ENCODE measurements at places on chromosomes 12 and 14.

DNA sequence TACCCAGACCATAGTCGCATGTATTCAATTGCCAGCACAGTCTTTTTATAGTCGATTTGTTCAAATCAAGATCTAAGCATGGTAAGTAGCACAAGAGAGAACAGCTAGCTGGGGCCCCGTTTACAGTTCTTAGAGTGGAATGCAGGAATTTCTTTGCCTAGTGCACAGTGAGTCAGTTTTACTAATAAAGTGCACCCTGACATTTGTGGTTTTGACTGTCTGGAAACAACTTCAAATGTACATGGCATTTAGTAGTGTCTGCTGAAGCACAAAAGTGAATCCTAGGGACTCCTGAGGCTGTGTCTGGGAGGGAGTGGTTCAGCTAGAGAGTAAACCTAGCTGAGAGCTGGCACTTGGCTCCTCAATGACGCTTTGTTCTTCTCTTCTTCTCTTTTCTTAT, 64.9 kb downstream of the TMX1 start:
- no peak for DNase-seq

DNA sequence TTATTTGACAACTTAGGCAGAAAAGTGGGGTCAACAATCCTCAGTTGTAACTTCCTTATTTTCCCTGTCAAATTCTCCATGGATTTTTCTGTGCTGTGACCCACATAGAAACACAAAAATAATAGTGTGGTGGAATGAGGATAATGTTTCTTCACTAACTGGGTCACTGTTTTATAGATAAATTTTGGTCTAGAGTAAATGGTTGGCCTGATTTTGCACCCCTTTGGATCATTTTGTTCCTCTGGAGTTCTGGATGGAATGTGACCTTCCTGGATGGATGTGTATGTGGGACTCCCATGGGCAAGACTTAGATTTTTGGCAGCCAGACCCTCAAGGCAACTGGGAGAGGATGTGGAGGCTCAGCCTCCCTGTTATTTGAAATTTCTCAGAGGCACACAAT, 52.7 kb upstream of the RNU6-8 start:
- DNase-seq = no peak

GRCh38 chr14:20624495-20625070, 16.9 kb downstream of the OR6S1 start:
- no peak for DNase-seq

DNA sequence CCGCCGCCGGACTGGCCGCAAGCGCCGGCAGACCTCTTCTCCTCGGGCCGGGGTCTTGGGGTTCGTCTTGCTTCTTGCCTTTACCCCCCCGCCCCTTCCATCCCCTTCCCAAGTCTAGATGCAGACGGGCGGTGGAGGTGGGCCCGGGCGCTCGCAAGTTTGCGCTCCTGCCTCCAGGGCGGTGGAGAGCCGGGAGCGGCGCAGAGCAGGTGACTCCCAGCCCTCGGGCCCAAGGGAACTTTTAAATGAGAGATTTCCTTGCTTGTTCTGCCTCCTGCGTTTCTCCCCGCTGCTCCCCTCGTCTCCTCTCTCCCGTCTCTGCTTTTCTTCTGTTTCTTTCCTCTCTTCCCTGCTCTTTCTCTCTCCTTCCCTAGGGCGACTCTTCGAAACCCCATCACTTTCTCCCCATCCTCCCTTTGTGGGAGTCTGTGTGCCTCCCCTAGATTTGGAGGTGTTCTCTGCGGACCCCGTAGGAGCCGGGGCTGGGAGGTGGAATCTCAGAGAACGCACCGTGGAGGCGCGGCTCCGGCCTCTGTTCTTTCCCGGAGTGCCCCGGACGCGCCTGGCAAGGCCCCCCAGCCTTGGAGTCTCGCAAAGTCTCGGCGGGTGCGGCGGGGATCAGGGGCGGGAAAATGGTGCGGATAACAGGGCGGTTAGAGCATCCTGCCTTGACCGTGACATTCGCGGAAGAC, 114.7 kb upstream of the MYL2 start:
- no peak for DNase-seq

- no peak for DNase-seq
Measured at GRCh38 chr14:52033101-52033642, 35.7 kb downstream of the NID2 start.

DNA sequence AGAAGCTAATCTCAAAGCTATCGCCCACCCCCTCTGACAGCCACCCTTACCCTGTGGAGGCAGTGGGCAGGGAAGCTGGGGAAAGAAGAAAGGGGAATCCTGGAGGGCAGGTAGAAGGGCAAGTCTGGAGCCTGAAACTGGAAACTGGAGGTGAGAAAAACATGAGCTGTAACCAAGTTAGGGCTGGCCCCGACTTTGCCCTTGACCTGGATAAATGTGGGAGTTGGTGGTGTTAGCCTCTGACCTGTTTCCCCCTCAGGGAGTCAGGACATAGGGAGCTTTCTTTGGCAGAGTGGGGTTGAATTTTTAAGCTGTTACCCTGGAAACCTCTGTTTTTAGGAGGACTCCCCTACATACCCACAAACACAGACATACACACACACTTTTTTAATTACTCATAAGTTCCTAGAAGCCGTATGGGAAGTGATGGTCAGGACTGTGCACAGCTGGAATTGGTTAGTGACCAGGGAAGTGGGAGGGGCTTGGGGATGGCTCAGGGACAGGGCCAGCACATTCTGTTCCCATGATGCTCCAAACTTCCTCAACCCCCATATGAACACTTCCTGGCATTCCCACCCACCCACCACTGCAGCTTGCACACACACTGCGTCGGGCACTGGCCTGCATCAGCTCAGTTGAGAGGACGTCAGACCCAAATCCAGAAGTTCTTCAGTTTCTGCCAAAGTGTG, 5.0 kb upstream of the MMP19 start:
- no peak for DNase-seq

- no peak for DNase-seq
Measured at GRCh38 chr12:64683816-64684543, 73.7 kb downstream of the RASSF3 start.

DNA sequence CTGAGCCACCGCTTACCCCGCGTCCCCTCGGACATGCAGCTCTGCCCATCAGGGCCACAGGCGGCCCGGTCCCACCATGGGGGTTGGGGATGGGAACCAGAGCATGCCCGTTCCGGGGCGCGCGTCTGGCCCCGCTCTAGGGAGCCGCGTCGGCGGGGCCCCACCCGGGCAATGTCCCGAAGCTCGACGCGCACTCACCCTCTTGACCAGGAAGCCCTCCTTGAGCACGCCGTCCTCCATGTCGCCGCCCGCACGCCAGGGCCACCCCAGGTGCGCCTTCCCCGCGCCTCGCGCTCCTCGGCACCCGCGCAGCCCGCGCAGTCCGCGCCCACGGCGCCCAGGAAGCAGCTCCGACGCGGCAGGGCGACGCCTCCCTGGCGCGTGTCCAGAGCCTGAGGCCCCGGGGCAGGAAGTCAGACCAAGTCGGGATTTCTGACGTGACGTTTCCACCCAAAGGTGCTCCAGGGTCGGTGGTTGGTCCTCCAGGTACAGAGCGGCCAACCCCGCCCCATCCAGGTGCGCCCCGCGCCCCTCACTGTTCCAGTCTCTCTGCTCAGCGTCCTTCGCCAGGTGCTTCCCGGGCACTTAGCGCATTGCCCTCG, at the start of gene PLEK2:
PLEK2 (minus strand) TSS at position 346 of the 602 bp plus-strand sequence; CDS start at position 240, 106 bp downstream.
- DNase-seq = no peak
